ENCODE measurements at places on chromosomes 7 and 10.

DNA sequence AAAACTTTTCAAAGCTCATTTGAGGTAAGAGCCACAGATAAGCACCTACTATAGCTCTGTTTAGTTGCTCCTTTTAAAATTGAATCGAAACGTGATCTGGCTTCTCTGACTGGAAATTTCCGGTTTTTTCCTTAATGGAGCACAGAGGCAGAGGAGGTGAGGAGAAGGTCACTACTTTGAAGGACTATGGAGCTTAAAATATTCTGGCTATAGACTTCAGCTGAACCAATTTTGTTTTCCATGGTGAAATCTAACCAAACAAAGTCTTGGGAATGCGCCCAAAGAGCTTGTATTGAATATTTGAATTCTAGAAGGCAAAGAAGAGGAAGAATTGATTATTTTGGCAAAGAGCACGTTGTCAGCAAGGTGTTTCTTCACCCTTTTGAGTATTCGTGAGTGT is 711.1 kb downstream of the SUGCT start:
- DNase-seq: no peak

GRCh38 chr10:126663328-126663727 is 7.2 kb downstream of the C10orf90 start:
- no peak for DNase-seq

GRCh38 chr10:5758927-5759326 is 54.3 kb downstream of the GDI2 start:
- DNase-seq: no peak

DNA sequence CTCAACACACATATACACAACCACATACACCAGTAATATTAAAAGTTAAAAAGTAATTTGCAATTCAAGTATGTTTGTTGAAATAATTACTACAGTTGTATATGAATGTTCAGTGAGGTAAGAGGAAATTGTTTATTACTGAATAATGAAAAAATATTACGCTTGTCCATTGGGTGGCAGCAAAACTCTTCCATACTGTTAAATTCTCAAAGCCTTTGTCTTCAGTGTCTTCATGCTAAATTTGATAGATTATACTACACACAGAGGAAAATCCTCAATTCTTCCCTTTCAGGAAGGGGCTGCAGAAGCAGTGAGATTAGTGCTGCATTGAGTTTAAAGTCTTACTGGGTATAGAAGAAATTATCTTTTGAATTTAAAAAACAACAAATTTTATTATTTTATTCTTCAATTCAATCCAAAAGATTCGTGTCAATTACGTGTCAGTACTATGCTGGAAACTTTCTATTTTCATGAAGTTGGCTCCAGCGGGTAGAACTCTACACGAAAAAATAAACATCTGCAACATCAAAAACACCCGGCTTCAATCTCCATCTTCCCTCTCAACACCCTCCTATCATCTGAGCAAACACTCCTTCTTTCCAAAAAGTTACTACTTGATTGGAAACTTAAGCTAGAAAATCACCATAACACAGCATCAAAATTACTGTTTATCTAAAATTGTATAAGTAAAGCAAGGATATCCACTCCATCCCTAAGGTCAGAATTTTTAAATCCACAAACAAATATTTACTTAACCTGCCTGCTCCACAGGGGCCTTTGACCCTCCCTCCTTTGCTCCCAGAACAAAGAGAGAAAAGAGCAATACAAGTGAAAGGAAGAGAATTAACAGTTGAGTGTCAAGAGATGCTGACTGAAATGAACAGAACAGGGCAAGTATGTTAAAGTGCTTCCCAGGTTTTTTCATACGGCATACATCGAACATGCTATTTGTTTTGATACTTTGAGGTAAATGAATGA is 37.0 kb upstream of the TES start:
- DNase-seq: no peak

DNA sequence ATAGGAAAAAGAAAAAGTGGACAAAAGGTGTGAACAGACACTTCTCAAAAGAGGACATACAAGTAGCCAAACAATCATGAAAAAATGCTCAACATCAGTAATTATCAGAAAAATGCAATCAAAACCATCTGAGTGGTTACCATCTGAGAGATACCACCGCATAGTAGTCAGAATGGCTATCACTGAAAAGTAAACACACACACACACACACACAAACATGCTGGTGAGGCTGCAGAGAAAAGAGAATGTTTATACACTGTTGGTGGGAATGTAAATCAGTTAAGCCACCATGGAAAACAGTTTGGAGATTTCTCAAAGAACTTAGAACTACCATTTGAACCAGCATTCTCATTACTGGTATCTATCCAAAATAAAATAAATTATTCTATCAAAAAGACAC is 145.7 kb downstream of the CYP26A1 start:
- no peak for DNase-seq

GRCh38 chr7:74479961-74480829 is 26.5 kb downstream of the GTF2IRD1 start:
- no peak for DNase-seq

DNA sequence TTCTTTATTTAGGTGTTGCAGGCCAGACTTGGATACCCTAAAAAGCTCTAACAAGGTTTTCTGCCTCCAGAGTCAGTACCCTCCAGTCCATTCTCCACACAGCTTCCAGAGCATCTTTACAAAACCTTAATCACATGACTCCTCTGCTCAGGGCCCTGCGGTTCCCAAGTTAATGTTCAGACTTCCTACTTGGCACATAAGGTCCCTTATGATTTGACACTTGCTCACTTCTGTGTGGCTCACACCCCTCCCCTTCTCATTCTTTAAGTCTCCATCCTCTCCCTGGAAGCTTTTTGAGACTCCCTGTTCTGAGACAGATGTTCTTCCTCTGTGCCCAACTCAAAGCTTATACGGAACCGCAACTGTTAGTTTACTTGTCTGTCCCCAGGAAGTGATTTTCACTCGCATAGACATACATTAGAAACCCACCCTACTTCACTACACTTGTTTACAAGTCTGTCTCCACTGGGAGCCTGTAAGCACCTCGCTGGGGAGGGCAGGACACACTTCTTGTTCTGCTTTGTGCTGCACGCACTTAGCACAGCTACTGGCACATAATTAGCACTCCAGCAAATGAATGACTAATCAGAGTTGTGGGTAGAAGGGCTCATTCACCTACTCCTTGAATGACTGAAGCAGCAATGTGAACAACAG is 154.3 kb upstream of the LAMB4 start:
- no peak for DNase-seq

GRCh38 chr7:38744746-38745145 is 113.6 kb upstream of the AMPH start:
- DNase-seq: no peak

GRCh38 chr7:141640239-141640840 is 61.6 kb downstream of the DENND11 start:
- DNase-seq: no peak

All from liver (tissue), 10 donors.